ENCODE measurements at places on chromosomes 1 and 21.

DNA sequence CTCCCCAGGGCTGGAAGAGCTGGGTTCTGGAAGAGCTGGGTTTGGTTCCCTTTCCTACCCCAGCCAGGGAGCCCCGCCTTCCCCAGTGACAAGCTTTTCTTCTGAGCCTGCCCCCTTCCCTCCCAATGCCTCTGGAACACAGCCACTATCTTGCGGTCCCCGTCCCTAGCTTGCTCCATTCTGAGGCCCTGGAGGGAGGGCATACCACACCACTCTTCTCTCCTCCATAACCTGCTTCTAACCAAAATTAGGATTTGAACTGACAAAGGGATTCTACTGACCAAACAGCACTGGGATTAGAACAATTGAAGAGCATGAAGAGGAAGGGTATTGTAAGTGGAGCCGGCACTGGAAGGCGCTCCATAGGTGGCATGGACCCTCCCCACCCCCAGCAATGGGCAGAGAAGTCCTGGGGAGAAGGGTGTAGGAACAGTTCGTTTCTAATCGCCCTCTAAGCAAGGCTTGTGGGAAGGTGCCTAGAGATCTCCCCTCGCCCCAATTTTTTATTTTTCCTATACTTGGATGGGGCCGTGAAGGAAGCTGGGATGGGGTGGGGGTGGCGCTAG is 690 bp downstream of the C1orf216 start:
- DNase-seq, result no peak

DNA sequence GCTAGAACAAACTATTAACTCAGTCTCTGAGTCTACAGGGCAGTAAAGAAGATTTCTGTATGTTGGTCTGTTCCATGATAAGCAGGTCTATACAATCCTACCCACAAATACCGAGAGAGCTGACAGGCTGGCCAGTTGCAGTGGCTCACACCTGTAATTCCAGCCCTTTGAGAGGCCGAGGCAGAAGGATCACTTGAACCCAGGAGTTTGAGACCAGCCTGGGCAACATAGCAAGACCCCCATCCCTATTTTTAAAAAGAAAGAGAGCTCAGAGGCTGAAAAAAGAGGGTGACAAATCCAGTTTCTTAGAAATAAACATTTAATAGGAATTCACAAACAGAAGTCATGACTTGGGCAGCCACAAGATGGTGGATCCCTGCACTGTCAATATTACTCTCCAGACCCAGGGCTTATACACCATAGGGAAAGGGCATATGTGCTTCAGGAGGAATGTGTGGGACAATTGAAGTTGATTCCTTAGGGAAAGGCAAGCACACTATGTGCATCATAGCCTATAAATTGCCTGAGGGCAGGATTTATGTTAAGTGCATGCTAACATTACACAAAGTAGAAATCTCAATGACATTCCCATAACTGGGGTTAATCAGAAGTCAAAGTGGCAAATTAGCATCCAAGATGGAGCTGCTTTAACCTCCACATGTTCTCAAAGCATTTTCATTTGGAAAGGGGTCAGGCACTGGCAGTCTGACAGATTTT is 66.8 kb downstream of the SLC16A1 start:
- DNase-seq, result no peak

- DNase-seq, result no peak
These were observed 32.4 kb downstream of the PRMT2 start for GRCh38 chr21:46667741-46668380.

GRCh38 chr1:37794372-37795339 is 1.0 kb downstream of the MANEAL start:
- DNase-seq, result no peak

- no peak for DNase-seq
These were observed 98.0 kb upstream of the DEPDC1 start for GRCh38 chr1:68594851-68595250.

DNA sequence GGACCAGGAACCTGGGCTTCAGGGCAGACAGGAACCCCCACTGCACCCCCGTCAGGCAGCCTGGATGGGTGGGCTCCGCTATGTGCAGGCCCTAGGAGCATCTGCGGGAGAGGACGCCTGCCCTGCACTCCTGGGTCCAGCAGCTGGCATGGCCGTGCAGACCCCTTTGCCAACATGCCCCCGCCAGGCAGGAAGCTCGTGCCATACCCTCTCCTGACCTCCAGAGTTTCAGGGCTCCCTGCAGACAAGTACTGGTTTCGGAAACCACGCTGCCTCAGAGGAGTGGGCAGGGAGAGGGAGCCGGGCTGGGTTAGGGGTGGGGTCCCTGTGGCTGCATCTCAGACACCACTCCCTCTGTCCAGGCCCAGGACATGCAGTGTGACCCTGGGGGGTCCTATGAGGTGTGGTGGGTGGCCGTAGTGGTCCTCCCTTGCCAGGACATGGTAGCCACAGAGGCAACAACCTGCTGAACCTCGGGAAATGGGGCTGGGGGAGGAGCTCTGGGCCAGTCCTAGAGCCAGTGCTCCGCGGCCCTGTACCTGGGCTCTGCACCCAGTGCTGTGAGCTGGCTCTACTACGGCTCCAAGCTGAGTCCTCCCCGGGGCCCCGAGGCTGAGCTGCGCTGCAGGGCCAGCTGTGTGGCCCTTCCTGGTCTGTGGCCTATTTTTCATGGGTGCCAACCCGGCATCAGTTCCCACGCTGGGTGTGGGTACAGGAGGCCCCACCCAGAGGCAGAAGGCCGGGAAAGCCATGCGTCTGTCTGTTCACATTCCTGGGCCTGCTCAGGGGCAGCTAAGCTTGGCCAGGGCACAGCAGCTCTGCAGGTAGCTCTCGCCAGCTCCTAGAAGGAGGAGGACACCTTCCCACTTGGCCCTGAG is 1.4 kb downstream of the PLEKHN1 start:
- DNase-seq, result no peak

DNA sequence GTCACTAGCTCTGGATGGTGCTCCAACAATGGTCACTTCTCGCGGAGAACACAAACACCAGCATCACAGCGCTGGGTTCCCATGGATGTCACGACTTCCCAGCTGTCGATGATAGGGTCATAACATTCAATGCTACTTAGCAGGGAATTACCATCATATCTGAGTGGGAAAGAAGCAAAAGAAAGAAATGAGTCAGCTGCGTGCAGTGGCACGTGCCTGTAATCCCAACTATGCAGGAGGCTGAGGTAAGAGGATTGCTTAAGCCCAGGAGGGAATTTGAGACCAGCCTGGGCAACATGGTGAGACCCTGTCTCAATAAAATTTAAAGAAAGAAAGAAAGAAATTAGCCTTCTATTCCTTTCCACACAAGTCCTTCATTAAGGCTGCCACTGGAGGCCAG is 3.6 kb upstream of the RABIF start:
- peak; percentile 4 for DNase-seq

DNA sequence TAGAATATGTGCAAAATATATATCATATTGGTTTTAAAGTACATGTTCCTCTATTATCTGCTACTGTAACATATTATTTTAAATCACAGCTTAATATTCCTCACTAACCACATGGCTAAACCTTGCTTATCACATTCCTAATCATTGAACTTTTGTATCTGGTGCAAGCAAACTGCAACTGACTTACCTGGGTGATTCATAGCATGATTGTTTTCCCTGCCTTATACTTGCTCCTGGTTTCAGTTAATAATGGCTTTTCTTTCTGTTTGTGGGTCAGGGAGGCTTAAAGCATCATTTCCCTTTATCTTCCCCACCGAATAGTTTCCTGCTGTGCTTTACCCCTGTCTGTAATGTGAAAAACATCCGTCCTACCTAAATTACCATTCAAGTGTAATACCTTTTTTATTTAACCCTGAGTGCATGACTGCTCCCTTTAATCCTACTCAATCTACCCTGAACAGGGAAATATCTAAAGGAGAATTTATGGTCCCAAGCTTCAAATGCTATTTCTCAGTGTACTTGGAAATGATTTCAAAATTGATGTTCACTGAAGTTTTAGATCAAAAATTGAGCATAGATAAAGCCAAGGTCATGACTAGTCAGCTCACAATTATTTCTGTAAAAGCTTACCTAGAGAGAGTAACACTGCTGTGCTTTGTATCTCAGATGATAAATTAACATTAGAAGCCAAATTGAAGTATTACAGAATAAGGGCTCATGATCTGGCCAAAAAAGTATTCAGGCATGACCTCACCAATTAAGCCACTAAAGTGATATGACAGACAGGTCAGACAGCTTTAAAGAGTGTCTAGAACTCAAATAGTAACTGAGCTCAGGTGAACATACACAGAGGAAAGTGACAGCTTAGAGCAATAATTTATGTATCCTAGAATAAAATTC is 507.1 kb downstream of the BRINP3 start:
- no peak for DNase-seq

DNA sequence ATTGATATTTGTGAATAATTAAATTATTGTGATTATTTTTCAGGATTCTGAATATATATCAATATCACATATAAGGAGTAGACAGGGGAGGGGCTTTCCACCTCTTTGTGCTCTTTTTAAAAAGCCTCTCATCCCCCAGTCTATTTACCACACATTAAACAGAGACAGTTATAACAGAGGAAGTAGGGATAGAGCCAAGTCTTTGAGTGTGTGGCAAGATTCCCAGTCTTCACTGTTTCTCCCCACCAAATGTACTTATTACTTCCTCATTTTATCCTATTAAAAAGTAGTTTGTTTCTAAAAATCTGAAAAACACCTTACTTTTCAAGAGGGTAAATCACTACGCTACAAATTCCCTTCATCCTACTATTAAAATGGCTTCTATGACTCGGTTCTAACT is 46.7 kb downstream of the EPS15 start:
- DNase-seq, result no peak

DNA sequence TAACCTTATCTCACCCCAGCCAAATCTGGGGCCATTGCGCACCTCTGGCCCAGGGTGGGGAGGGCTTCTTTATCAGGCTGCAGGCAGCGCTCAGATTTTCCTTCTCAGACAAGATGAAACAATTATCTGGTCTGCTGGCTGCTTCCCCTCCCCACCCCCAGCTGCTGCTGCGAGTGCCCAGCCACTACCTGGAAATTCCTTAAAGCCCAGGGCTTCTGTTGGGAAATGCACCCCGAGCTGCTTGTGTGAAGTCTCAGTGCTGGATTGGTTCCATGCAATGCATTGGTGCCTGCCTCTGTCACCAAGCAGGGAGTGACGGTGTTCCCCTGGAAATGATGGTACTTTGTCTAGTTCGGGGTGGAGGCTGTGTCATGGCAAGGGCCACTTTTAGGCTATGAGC is 18.5 kb upstream of the ACTL8 start:
- DNase-seq, result no peak

- no peak for DNase-seq
These were observed 5.0 kb downstream of the TRIT1 start for GRCh38 chr1:39877980-39878956.

GRCh38 chr1:97780884-97781283 is 139.9 kb downstream of the DPYD start:
- DNase-seq, result no peak

DNA sequence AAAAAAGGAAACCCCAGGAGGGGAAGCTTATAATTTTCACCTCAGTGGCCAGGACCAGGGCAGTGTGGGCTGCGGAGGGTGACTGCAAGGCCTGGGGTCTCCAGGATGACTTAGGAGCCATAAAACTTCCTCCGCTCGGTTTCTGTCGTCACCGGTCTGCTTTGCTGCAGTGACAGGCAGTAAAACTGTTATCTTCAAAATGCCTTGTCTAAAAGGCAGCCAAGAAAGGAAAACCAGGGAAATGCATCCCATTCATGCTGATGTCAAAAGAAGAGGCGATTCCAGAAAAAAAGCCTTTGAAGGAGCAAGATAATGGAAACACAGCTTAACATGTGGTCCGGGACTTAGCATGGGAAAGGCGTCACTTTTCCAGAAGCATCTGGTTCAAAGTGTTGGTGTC is 42.0 kb downstream of the COL6A1 start:
- DNase-seq, result no peak

GRCh38 chr1:220382994-220383393 is 110.7 kb upstream of the RAB3GAP2 start:
- no peak for DNase-seq

GRCh38 chr1:88070956-88071355 is 613.1 kb upstream of the PKN2 start:
- no peak for DNase-seq

- DNase-seq, result no peak
These were observed 4.5 kb downstream of the WNT2B start for GRCh38 chr1:112513112-112513870.

DNA sequence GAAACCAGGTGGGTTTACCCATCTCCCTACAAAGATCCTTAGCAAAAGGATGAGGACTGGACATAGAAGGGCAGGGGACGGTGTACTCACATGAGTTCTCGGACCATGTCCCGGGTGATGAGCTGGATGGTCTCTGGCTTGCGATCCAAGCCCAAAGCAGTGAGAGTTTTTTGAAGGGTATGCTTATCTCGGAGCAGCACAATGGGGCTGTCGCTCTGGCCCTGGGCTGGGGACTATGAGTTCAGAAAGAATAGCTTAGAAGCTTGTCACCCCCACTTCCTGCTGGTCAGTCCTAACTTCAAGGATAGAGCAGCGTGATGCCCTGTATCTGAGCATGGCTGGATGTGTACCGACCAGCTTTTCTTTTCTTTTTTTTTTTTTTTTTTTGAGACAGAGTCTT is 9.6 kb downstream of the CFAP45 start:
- no peak for DNase-seq

- DNase-seq, result no peak
These were observed 399.3 kb downstream of the PTPRC start for GRCh38 chr1:199038156-199038555.

DNA sequence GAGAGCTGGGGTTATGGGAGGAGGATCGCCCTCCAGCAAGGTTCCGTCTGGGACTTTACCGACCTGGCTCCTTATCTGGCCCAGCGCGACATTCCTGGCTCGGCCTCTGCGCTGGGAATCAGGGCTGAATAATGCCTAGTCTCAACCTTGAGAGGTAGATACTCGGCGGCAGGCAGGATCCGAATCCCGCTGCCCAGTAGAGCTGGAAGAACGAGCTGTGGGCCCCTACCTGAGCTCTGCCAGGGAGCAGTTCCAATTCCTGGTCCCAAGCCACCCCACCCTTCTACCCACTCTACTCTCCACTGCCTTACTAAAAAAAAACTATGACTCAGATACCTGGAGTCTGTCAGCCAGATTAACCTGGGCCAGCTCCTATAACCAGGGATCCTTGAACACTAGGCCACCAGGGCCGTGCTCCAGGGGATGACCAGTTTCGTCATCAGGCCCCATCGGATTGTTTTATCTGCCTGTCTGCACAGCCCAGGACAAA is 53.6 kb downstream of the RHBG start:
- no peak for DNase-seq

DNA sequence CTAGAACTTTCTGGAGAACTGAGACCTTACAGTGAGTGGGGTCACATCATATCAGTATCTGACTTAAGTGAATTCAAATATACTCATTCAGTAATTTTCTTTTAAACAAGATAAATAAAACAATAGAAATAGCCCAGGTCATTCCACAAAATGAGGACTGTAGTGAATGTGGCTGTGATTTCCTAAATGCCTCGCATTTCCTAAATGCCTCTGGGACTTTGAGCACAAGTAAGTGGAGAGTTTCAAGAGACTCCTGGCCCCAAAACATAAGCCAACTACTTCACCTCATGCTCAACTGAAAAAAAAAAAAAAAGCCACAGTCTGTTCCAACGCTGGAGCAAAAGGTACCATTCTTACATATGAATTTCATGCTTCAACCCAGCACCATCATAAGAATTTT is 81.5 kb downstream of the ZNF281 start:
- no peak for DNase-seq
